ENCODE measurements at places on chromosomes 3 and 15.

DNA sequence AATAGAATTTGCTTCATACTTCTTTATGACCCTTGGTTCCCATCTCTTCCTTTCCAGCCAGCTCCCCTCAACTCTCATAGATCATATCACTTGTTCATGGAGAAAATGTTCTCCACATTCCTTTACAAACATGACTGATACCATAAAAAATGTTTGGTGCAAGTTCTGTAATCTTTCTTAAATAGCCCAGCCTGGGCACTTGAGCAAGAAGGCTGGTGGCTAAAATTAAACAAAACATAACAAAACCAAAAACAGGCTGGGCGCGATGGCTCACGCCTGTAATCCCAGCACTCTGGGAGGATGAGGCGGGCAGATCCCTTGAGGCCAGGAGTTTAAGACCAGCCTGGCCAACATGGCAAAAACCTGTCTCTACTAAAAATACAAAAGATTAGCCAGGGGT is 8.9 kb upstream of the POLR2M start:
- DNase-seq = peak; percentile 41

DNA sequence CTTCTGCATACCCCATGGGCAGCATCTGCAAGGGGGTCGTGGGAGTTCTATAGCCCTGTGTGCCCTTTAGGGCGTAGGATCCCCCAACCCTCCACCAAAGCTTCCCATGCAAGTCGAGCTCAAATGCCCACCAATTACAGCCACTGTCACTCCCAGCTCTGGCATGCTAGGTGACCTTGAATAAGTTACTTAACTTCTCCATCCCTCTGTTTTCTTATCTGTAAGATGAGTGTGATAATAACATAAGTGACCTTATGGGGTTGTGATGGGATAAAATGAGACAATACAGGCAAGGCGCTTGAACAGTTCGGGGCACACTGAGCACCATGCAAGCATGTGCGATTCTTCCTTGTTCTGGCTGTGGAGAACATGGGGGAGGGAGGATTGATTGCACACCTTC is 74.8 kb upstream of the POMGNT2 start:
- DNase-seq = no peak

GRCh38 chr3:169969174-169970095 is 2.8 kb downstream of the SEC62 start:
- DNase-seq = no peak

GRCh38 chr15:83733691-83734090 is 79.8 kb downstream of the ADAMTSL3 start:
- no peak for DNase-seq

- no peak for DNase-seq
These were observed 14.4 kb downstream of the GOLGB1 start for GRCh38 chr3:121735047-121735696.

DNA sequence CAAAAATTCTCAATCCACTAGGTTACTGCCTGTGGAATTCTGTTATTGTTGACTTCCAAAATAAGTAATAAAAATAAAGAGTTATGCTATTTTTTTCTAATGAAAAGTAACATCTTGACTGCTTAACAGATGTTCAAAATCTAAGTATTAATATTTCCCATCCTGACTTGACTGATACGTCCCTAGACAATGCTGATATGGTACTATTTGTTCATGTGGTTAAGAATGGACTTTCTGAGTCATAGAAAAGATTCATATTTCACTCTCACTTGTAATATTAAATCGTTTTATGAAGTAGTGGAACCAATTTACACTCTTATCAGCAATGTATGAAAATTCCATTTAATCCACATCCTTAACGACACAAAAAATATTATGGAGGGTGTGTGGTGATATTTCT is 104.8 kb upstream of the PLSCR5 start:
- peak; percentile 20 for DNase-seq
